ENCODE measurements at places on chromosomes 2 and 18.

DNA sequence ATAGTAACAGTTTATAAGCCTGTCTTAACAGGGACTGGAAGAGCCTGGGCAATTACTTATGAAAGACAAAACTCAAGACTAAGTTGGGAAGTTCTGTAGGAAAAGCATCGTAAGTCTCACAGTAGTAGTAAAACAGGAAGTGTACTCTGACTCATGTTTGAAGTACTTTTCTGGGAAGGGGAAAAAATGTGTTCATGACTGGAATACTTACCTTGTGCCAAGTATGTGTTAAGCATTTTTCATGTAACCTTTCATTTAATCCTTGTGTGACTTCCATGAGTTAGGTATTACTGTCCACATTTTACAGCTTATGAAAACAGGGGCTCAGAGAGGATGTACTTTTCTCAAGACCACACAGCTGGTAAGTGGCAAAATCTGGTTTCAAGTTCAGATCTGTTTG lies 13.7 kb upstream of the SKOR2 start:
- no peak for DNase-seq

GRCh38 chr2:61632276-61633169 lies 94.4 kb upstream of the XPO1 start:
- no peak for DNase-seq

DNA sequence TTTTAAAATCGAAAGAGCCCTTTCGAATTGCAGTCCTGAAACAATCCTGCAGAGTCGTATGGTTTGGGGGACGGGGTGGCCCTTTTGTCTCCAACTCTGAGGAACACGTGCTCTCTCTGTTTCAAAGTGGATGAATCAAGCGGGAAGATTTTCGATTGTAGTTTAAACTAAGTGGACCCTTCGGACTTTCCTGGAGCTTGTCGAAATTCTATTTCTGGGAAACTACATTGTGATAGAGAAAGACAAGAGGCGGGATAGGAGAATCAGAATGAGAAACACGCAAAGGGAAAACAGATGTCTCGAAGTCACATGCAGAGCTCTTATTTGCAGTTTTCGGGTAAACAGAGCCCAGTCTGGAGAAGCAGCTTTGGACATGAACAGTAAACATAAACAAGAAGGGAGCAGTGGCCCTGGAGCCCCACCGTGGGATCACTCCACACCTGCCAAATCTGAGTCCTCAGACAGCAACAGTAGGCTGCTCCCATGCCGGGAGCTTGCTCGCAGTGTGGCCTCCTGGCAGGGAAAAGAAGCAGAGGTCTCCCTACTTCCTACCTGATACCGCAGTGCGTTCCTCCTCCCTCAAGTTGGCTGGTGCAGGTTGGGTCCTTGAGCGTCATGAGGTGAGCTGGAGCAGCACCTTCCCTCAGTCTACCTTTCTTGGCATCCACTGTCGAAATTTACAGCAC lies 202.4 kb downstream of the SLC4A3 start:
- DNase-seq, result no peak

DNA sequence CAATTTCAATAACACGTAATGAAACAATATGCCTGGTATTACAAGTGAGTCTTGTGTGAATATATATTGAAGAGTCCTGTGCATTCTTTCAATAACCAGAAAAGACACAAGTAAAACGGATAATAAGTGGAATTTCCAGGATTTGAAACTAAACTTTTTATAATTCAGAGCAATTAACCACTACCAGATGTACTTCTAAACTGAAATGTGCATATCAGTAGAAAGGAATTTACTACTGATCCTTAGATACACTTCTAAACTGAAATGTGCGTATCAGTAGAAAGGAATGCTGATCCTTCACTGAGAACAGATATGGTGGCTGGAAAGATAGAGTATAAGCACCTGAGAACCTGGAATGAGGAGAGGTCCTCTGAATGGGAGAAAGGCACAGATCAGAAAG lies 470.9 kb upstream of the SPHKAP start:
- no peak for DNase-seq

- no peak for DNase-seq
Observed at GRCh38 chr2:63894167-63894566, 52.5 kb downstream of the UGP2 start.

DNA sequence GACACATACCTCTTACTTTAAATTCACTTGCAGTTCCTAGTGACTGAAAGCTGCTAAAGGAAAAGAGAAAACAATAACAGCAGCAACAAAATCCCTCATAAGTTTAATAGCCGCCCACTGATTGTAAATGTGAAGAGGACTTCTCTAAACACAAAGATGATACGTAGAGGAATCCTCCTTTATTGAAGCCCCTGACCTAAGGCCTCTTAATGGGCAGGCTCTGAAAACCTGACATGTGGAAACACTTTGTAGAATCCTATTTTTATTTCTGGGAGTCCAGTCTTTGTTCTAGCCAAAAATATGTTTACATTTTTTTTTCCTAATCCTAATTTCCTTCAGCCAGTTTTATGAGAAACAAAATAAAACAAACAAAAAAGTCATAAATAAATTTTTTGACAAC lies 1277.7 kb upstream of the CELF4 start:
- DNase-seq, result no peak

- DNase-seq, result no peak
Observed at GRCh38 chr2:120936476-120937334, 201.0 kb downstream of the GLI2 start.

DNA sequence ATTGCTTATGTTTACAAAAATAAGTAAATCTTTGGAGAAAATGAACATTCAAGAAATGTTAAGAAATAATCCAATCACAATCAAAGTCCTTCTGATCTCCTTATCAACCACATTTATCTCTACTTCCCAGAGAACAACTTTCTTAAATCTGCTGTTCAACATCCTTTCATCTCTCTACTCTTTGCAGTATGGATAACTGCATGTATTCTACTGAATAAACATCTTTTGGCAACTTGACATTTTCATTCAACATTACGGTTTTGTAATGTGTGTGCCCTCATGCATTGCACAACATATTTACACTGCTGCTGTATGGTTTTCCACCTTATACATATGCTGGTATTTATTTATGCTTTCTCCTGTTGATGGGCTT lies 9.2 kb downstream of the CMPK2 start:
- DNase-seq, result no peak

DNA sequence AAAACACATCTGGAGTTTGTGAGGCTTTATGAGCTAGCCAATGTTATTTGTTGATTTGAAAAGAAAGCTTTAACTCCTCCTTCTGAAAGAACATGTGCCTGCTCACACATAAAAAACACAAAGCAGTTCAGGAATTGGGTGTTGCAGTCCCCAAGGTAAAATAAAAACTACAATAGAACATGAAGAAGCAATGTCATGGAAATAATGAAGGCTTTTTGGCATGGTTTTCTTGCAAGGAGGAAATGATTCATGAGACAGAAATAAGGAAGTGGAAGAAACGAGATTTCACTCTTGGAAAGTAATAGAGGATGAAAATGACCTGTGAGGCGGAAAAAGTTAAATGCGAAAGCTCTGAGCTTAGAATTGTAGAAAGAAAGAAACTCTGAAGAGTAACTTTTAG lies 81.1 kb downstream of the TRIB2 start:
- DNase-seq, result no peak

DNA sequence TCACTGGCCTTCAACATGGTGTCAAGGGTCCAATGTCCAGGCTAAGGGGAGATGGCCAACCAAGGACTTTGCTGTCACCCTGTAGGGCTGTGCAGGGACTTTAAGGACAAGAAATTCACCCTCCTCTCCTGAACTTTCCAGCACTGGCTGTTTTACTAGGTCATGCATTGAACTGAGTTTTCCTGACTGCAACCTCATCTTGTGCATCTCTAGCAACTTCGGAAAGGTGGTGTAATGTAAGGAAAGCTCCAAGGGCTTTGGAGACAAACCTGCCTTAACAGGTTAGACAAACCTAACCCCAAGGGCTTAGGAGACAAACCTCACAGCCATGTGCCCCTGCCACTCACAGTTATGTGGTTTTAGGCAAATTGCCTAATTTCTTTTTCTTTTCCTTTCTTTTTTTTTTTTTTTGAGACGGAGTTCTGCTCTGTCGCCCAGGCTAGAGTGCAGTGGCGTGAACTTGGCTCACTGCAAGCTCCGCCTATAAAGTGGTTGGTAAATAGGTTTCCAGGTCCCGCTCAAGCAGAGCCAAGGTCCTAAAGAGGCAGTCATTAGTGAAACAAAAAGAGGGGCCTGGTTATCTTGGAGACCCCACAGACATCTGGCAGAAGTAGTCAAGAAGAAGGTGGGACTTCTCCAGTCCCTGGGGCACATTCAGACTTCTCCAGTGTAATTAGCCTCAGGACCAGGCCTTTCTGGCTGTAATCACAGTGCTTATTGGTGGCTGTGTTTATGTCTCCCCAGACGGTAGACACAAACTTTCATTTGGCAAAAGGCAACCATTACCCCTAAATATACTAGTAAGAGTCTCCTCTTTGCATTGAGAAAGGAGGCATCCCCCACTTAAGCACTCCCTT lies 37.6 kb upstream of the PMAIP1 start:
- DNase-seq, result no peak

DNA sequence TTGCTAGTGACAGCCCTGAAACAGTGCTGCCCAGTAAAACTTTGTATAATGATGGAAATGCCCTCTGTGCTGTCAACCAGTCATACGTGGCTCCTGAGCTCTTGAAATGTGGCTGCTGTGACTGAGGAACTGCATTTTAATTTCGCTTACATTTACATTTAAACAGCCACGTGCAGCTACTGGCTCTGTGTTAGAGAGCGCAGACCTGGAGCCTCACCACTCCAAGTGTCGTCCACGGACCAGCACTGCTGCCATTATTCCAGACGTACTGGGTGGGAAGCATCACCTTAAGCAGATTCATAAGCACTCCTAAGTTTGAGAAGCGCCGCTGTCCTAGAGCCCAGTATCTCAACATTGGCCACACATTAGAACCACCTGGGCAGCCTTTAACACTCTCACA lies 77.0 kb upstream of the MGAT4A start:
- DNase-seq, result no peak

- no peak for DNase-seq
Observed at GRCh38 chr2:133477616-133477990, 90.7 kb downstream of the NCKAP5 start.

DNA sequence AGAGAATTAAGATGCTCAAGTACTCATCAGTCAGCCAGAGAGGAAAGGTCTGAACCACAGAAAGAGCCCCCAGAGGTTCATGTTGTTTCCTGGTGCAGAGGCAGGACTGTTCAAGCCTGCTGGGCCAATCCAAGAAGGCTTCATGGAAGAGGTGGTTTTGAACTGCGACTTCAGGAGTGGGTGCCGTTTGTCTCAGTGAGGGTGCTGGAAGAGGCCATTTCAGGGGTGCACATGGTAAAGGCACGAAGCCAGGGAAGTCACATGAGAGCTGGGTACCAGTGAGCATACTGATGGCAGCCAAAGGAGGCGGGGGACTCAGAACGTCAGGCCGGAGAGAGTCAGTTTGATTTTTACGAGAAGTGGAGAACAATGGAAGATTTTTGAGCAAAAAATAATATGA lies 55.5 kb downstream of the EMILIN2 start:
- no peak for DNase-seq

- DNase-seq, result no peak
Observed at GRCh38 chr2:177413703-177414102, 21.1 kb downstream of the AGPS start.

DNA sequence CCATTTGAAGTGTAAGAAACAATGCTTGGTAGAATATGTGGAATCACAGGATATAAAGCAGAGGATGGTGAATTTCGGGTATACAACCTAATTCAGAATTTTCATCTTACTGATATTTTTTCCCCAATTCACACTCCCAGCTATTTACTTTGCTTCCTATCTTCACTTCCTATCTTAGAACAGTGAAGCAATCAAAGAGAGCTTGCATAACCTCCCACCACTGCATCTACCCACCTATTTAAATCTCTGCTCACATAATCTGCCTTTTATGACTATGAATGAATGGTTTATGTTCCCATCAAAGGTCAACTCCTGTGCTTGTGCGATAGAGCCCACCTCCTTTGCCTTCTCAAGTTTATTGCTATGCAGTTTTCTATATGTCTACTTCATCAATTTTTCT lies 3.3 kb downstream of the RMDN2 start:
- DNase-seq, result no peak

- no peak for DNase-seq
Observed at GRCh38 chr2:224820283-224820991, 104.3 kb upstream of the CCDC195 start.

GRCh38 chr2:216690853-216691741 lies 4.3 kb downstream of the IGFBP5 start:
- no peak for DNase-seq

- DNase-seq, result no peak
Observed at GRCh38 chr2:231671270-231672050, 36.9 kb upstream of the PTMA start.

- DNase-seq, result no peak
Observed at GRCh38 chr2:5391362-5391761, 300.8 kb upstream of the SOX11 start.

- no peak for DNase-seq
Observed at GRCh38 chr2:96524482-96525210, 11.9 kb upstream of the ARID5A start.

- no peak for DNase-seq
Observed at GRCh38 chr2:127083819-127084503, 23.0 kb downstream of the BIN1 start.

GRCh38 chr18:10659000-10659399 lies 133.2 kb downstream of the NAPG start:
- DNase-seq, result no peak

DNA sequence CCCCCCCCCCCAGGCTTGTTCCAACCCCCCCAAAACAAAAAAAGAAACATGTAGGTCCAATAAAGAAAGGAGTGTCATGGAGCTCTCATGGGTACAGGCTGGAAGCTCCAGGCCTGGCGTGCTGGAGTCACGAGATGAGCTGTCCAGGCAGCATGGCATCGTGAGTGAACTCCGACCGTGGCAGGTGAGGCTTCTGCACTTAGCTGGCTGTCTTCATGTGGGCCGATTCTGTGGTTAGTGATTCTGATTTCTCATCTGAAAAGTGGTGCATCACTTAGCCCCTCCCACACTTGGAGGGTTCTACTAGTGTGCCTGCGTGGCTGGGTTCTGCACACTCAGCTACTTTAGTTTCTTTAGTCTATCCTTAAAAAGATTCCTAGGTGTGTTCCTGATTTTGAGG lies 126.4 kb upstream of the MGAT5 start:
- DNase-seq, result peak; percentile 50

- DNase-seq, result no peak
Observed at GRCh38 chr2:98110741-98111140, 23.8 kb downstream of the VWA3B start.

GRCh38 chr2:861655-862354 lies 88.8 kb upstream of the SNTG2 start:
- DNase-seq, result no peak

DNA sequence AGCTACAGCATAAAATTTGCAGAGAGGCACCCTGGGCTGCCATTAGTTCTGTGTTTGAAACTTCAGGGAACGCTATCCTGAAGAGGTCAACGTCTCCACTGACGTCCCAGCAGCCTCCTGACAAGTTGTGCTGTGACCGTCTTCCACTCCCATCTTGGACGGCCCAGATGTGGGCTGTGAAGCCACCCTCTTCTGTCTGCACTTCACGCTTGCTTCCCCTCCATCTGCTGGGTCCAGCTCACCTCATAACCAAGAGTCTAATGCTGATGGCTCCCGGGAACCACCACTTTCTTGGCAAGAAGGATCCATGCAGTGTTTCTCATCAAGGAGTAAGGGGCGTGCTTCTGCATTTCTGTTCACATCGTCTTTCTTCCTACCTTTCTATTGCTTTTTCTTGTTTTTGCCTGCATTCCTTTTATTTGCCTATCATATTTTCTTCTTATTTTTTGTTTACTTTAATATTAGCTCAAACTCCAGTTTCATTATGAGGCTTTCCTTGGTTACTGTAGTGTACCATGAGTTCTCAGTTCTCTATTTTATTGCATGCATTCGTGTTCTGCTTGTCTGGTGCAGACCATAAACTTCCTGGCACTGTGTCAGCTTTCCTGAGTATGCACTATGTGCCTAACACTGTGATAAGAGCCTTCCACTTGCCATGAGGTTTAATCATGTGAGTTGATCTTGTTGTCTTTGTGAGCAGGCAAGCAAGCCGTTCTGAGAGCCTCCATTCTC lies 631.8 kb upstream of the RAB6C start:
- DNase-seq, result no peak
